ENCODE measurements at places on chromosomes 16 and 17.

- DNase-seq: no peak
Observed at GRCh38 chr16:79317521-79317920, 283.0 kb downstream of the MAF start.

DNA sequence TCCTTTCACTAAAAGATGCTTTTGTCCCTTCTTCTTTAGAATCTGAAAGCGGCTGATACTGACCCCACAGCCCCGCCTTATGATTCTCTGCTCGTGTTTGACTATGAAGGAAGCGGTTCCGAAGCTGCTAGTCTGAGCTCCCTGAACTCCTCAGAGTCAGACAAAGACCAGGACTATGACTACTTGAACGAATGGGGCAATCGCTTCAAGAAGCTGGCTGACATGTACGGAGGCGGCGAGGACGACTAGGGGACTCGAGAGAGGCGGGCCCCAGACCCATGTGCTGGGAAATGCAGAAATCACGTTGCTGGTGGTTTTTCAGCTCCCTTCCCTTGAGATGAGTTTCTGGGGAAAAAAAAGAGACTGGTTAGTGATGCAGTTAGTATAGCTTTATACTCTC lies 10.1 kb upstream of the TANGO6 start:
- no peak for DNase-seq

GRCh38 chr16:80029761-80030481 lies 429.4 kb upstream of the MAF start:
- DNase-seq: no peak

- no peak for DNase-seq
Observed at GRCh38 chr16:56608876-56609462, 585 bp downstream of the MT2A start.

DNA sequence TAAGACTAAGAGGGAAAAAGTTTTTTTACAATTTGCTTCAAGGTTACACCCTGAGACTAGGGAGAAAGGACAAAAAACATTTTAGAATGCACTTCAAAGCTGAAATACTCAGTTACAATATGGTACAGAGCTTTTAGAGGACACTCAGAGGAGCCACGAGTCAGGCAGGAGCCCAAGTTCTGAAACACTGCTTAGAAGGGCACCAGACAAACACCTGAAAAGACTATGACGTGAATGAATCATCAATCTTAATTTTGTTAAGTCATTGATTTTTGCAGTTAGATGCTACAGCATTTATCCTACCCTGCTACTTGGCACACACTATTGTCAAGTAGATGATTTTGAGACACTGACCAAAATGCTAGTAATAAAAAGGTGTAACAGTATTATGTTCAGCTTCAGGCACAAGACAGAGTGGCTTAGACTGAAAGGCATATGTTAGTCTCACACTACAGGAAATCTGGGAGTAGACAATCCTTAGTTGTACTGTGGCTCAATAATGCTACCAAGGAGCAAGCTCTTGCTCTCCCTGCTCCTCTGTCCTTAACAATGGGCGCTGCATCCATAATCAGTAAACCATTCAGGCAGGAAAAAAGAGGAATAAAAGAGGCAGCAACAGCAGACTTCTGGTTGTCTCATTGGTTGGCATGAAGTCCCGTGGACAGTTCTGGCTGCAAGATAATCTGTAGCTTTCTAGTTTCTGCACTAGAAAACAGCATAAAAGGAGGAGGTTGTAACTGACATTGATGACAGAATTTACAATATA lies 151.8 kb downstream of the ABCA8 start:
- DNase-seq: no peak

GRCh38 chr17:27354491-27355081 lies 60.7 kb downstream of the WSB1 start:
- DNase-seq: no peak

Data from GM03348 (cell line).